Activated T-helper 1 cell treated with Interleukin-2 at 50 U/mL for 16 hours (primary cell): ENCODE measurements at places on chromosomes 12 and 14.

DNA sequence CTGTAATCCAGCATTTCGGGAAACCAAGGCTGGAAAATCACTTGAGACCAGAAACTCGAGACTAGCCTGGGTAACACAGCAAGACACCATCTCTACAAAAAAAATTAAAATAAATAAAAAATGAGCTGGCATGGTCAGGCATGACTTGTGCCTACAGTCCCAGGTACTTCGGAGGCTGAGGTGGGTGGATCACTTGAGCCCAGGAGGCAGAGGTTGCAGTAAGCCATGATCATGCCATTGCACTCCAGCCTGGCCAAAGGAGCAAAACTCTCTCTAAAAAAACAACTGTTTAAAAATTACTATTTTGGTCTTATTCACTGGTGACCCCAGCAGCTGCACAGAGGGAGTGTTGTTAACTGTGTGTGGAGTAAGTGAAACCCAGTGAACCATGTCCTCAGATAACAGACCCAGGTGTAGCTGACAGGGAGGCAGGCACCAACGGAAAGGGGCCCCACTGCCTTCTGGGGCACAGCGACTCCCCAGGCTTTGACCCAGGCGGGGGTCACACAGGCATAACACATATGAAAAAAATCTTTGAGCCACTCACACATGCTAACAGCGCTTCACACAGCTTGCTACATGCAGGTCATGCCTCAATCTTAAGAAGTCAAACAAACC, 12.1 kb downstream of the DDX54 start:
- DNase-seq: no peak

DNA sequence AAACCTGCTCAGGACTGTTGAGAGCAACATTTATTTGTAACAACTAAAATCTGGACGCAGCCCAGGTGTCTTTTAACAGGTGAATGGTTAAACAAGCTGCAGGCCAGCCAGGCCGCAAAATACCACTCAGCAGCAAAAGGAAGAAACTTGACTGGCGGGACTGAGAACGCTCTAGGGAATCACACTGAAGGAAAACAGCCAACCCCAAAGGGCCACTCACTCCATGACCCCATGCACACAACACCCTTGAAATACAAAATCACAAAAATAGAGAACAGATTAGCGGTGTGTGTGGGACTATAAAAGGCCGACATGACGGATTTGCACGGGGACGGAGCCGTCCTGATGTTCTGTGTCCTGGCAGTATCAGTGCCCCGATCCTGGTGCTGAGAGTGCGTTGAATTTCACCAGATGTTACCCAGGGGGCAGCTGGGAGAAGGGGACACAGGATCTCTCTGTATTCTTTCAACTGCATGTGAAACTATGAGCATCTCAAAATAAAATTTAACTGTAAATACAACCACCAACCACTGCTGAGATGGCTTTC, 23.0 kb downstream of the VPS37B start:
- DNase-seq: no peak

- DNase-seq: peak; percentile 68
These were observed at the start of gene EVL for GRCh38 chr14:100065111-100065871. EVL (plus strand) TSS chr14:100065422; CDS start chr14:100065501, 79 bp downstream.

DNA sequence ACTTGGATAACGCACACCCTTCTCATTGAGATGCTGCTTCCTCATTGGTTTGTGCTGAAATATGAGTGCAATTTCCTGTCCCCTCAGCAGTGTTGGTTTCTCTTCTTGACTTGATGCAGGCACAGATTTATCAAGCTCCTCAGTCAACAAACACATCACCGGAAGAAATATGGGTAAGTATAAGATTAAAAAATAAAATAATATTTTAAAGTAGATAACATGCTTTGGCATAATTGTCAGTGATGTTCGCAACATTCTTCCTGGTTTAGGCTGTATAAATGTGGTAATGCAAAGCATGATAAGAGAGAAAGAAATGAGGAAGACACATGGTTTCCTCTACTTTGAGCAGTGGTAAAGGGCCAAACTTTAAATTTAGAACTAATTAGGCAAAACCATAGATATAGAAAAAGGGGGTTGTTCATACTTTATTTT, at the start of gene GPR65:
TSS of gene GPR65 (plus strand) at position 86 of the 432 bp plus-strand sequence. CDS start 5,713 bp downstream, outside the sequence.
- peak; percentile 12 for DNase-seq

DNA sequence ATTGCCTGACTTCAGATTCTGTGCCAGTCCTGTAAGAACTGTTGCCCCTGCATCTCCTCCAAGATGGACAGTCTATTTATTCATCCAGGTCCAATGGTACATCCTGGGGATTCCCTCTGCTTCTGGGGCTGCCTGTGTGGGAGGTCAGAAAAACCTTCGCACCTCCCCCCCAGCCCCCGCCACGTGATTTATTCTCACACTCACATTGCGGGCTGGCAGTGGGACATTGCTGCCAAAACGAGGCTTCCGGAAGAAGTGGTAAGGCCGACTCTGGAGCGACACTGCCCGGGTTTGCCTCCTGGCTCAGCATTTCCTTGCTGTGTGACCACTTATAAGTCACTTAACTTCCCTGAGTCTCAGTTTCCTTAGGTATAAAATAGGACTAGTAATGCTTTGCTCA, 5.9 kb upstream of the RTL1 start:
- DNase-seq: no peak

- no peak for DNase-seq
These were observed 78.2 kb upstream of the GARIN2 start for GRCh38 chr14:67111022-67111421.
